ENCODE measurements at places on chromosomes 4 and X. TPM values are rescaled to one million over a fixed set of nuclear protein-coding genes. Genes with fewer than 3 reads are reported as not detected.

DNA sequence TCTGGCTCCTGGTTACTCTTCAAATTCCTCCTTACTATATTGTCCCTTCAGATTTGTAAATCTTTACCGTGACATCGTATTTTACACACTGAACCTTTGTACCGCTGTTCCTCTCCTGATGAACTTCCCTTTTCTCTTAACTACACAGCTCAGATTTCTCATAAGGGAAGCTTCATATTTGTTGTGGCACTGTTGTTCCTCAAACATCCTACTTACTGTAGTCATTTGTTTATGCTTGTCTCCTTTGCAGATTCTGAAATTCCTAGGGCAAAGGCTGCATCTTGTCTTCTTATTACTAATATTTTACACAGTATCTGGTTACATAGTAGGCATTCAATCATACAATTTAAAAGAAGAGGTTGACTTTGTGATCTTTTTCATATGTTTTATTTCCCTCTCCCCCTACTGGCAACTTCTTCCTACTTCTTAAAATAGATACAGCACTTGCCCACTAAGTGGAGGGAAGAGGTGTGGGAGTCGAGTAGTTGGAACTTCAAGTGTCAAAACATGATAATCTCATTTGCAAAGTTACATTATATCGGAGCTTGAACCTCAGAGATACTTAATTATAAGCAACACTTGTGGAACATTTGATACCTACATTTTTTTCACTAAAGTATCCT, 50.0 kb downstream of the TET2 start:
- DNase-seq, result no peak

GRCh38 chrX:41314204-41314603, 19.8 kb upstream of the DDX3X start:
- DNase-seq, result no peak

GRCh38 chr4:166535865-166536264, 662.8 kb downstream of the TLL1 start:
- no peak for DNase-seq

GRCh38 chrX:71151366-71151765, 6.7 kb downstream of the NLGN3 start:
- DNase-seq, result no peak

DNA sequence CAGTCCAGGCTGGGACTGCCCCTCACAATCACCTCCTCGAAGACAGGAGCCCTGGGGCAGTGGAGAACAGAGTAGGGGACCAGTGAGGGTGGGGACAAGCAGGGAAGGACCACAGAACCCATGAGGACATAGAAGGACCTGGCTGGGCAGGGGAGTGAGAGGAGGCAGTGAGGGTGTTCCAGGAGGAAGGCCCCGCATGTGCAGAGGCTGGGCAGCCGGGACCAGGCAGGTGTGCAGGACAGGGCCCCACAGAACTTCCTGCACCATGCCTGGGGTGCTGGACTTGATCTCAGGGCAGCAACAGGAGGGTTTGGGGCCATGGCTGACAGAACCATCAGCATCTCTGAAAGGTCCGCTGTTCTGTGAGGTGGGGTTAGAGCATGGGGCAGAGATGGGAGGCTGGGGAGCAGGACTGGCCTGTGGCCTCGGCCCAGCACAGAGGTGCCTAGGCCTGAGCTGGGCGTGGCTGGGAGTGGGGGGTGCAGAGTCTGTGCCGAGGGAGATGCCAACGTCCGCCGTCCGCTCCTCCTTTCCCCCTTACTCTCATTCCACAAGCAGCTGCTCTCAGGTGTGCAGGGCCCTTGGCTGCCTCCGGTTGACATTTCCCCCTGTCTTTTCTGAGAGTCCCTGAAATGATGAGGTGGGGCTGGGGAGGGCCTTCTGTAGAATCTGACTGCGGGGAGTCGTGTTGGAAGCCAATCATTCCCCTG, 40.8 kb downstream of the EVC start:
- DNase-seq, result no peak

GRCh38 chr4:75549019-75549418, 6.8 kb upstream of the ODAPH start:
- DNase-seq, result no peak

LIAS gene
- total RNA-seq, result 30.1 TPM

F8 gene
- total RNA-seq, result 2.8 TPM

GLRA2 gene
- 3.2 TPM for total RNA-seq

CTAG2 gene
- not detected for total RNA-seq

TKTL2 gene
- total RNA-seq, result 0.12 TPM
